ENCODE measurements at places on chromosomes 4 and X.

DNA sequence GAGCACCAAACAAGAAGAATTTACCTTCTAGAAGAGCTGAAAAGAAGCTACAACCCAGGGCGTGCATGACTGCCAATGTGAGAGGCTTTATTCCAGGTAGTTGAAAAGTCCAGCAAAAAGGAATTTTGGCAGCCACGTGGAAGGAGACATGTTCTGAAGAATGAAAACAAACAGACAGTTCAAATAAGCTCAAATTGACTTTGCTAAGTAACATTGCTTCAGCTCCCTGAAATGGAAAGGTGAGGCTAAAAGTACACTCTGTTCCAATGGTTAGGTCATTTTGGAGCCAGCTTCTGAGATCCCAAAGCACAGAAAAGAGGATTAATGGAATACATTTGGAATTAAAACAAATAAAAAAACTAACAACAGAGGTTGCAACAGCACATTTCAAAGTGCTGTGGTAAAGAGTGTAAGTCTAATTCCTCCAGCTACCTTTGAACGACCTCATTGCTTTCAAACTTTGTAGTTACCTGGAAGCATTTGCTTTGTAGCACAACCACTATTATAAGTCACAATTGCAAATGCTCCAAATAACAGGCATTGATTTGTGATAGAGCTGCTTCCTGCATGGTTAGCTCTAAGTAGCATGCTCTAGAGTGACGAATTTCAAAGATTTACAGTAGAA, 405.3 kb upstream of the EDA2R start:
- DNase-seq, result no peak

DNA sequence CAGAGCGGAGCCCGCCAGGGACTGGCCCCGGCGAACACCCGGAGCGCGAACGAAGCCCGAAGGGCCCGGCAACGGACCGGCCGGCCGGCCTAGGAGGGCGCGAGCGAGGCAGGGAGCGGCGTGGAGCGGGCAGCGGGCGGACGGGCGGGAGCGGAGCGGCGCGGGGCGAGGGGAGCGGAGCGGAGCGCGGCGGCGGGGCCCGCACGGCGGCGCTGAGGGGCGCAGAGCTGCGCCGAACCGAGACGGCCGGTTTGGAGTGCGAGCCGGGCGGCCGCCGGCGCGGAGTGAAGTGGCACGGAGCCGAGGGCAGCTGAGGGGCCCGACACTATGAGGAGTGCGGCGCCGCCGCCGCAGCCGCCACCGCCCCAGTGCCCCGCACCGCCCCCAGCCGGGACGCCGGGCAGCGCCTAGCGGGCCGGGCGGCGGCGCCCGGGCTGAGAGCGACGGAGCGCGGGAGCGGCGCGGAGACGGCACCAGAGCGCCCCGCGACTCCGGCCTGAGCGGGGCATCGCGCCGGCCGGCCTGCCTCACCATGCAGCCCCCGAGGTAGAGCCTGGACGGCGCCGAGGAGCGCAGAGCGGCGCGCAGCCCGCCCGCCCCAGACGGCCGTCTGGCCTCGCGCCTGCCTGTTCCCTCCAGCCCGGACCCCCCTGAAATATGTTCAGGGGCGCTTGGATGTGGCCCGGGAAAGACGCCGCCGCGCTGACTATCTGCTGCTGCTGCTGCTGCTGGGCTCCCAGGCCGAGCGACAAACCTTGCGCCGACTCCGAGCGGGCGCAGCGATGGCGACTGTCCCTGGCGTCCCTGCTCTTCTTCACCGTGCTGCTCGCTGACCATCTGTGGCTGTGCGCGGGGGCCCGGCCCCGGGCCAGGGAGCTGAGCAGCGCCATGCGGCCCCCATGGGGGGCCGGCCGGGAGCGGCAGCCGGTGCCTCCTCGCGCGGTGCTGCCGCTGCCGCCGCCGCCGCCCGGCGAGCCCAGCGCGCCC, 793 bp downstream of the NALF2 start:
- DNase-seq, result no peak

DNA sequence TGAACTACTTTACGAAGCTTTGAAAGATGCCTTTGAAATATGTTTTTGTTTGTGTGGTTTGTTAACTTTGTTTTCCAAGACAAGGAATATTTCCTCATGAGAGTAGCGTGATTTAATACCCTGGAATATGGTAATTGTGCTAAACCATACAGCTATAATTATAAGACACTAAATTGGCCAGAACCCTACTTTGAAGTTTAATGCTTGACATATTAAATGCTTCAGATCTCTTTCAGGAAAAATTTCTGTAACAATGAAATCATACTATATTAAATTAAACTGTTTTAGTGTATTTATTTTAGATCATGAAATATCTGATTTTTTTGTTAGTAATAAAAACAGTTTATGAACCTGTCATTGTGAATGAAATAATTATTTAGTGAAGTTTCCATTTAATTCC, 63.5 kb downstream of the DCLK2 start:
- DNase-seq, result no peak

- DNase-seq, result no peak
Measured at GRCh38 chr4:150939530-150939929, 75.6 kb downstream of the LRBA start.

- no peak for DNase-seq
Measured at GRCh38 chrX:136112286-136112685, 35.0 kb upstream of the FHL1 start.

DNA sequence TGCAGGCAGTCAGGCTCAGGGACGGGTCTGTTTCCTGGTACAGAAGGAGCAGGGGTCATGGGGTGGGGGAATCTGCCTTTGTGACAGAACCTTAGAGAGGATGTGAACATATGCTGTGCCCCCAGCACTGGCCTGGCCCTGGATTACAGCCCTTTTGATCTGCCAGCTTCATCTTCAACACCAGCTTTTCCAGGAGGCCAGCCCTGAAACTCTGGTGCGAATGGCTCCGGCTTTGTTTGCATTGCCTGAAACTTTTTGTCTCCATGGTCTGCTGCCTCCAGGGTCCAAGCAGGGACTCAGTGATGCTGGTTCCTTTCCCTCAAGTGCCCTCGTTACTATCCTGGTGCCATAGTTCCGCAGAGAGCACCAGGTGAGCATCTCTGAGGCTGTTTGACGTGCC, 2.1 kb downstream of the CNGA2 start:
- no peak for DNase-seq

- DNase-seq, result no peak
Measured at GRCh38 chr4:94352996-94353395, 10.4 kb upstream of the HPGDS start.

DNA sequence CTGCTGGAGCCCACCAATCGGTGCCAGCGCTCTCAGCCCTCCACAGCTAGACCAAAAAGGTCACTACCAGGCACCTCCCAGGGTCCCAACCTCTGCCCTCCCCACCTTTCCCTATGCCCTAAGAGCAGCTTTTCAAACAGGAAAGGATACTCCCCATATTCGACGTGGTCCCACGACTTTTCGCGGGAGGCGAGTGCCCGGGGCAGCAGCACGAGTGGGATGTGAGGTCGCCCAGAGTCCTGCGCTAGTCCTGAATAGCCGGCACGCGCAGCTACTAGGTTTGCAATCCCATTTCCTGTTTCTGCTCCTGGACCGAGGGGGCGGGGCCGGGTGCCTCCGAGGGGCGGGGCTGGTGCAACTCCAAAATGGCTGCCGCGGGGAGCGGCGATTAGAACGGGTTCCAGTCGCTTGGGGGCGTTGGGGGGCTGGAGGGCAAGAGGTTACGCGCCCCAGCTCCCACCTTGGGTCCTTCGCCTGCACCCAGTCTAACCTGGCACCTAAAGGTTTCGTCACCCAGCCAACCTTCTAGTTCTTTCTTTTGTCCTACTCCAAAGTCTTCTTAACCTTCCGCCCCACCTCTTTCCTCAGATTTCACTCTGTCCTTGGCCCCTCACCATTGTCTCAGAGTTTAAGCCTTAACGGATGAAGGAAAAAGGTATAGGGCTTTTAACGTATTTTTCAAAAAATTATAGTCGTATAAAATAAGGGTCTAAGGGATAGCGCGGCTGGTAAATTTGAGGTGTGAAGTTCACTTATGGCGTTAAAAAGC, 85.0 kb upstream of the TENT5D start:
- no peak for DNase-seq

- DNase-seq, result no peak
Measured at GRCh38 chr4:137266511-137266910, 265.8 kb downstream of the PCDH18 start.

DNA sequence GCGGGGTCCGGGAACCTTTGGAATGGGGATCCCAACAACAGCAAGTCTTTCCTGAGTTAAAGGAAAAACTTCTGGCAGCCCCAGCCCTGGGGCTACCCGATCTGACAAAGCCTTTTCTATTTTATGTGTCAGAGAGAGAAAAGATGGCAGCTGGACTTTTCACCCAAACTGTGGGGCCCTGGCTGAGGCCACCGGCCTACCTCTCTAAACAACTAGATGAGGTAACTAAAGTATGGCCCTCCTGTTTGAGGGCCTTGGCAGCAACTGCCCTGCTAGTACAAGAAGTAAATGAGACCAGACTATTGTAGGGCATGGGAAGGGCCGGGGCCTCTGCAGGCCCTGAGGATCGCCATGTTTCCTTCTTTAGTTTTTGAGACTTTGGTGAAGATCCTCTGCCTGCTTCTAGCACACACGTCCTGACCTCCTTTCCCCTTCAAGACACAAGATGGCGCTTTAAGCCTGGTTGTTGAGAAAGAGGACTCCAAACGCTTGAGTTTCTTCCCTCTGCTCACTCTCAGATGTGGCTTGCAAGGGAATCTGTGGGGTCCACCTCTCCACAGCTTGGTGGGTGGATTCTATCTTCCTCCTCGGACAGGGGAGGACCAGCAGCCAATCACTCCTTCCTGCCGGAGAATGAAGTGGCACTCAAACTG, 18.5 kb upstream of the DRD5 start:
- no peak for DNase-seq

DNA sequence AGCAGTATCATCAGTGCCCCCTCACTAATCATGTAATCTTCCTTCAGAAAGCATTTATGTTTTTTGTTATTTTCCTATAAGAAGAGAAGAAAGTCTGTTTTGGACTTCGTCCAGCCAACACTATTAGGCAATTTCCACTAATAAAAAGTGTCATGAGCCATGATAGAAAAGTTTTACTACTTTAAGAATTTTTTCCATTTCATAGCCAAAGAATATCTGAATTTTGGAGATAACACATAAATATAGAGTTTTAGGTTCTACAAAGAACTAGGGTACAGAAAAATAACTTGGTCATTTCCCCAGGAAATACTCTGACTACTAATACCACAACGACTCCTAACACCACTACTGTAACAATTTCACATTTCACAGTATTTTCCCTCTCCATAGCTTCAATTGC, 41.8 kb upstream of the VEGFC start:
- no peak for DNase-seq

- no peak for DNase-seq
Measured at GRCh38 chr4:158610790-158611189, 60.9 kb downstream of the C4orf46 start.

- no peak for DNase-seq
Measured at GRCh38 chr4:121030711-121031110, 41.6 kb downstream of the NDNF start.

- DNase-seq, result no peak
Measured at GRCh38 chr4:32429151-32429550, 1709.0 kb downstream of the PCDH7 start.

- DNase-seq, result no peak
Measured at GRCh38 chrX:150779385-150779784, 86.2 kb downstream of the MTMR1 start.

GRCh38 chr4:102263024-102263787, 82.1 kb downstream of the SLC39A8 start:
- DNase-seq, result no peak

DNA sequence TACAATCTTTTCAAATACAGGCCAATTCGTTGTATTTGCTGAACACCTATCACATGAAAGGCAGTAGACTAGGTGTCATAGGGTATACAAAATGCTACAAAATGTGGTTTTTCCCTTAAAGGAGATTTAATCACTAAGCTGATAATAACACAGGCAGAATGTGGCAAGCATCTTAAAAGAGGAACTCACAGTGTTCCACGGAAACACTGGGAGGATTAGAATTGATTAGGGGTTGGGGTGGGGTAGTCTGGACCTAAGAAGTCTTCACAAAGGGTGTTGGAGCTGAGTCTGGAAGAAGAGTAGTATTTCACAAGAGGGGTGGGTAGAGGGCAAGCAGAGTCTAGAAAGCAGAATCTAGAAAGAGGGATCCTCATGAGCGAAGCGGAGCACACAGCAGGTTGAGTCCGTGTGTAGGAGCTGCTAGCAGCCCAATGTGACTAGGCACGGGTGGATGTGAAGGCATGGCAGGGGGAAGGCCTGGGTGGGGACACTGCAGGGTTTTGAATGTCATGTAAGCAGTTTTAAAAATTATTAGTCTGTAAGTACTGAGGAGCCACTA, 123.6 kb downstream of the MGST2 start:
- no peak for DNase-seq

DNA sequence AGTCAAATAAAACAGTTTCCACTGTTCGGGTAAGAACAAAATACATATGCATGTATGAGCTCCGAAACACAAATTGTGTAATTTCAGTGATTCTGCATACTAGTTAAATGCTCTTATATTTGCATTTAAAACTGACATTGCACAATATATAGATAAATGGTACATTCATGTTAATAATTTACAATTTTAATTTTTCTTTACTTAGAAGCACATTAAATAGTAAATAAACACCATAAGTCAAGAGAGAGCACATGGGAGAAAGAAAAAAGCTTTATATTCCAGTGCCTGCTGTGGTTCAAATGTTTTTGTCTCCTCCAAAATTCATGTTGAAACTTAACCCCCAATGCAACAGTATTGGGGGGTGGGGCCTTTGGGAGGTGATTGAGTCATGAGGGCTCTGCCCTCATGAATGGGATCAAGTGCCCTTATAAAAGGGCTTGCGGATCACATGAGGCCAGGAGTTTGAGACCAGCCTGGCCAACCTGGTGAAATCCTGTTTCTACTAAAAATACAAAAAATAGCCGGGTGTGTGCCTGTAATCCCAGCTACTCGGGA, 322.9 kb downstream of the BCOR start:
- no peak for DNase-seq

DNA sequence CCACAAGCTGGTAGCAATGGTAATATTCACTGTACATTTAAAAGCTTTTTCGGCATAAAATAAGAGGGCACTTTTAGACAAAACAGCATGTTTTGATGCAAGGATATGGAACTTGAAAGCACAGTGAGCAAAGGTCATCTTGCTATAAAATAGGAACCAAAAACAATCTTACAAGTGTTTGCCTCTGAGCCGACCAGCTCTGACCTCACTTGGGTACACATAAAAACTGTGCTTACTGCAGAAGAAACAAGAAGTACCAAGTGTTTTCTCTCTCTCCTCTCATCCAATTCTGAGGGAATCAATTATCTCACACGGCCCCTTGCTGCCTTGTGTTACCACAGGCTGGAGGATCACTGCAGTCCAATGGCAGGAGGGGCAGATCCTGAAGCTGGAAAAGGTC, 4.8 kb upstream of the IQSEC2 start:
- no peak for DNase-seq

GRCh38 chrX:119604766-119605463, 1.3 kb downstream of the NKRF start:
- DNase-seq, result no peak

- no peak for DNase-seq
Measured at GRCh38 chr4:3657902-3658529, 108.2 kb upstream of the ADRA2C start.

Measured in stimulated activated CD4-positive, alpha-beta T cell treated with anti-CD3 and anti-CD28 coated beads, Interleukin-15, amount 100 ng/mL, for 1 hour (primary cell).